ENCODE measurements at places on chromosomes 12 and 14.

GRCh38 chr12:33593753-33594152, 154.1 kb upstream of the SYT10 start:
- no peak for DNase-seq

DNA sequence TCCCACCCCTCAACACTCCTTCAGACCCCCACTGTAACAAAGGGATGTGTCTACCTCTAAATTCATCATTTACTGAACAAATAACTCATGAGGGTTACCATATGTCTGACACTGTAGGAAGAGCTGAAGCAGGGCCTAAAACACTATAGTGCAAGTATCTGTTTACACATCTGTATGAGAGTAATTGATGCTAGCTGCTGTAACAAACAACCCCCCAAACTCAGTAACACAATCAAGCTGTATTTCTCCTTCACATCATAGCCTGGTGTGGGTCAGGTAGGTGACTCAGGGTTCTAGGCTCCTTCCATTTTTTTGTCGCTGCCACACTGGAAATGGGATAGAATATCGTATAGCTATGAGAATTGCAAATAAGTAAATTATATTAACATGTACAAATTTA, 65.0 kb downstream of the KICS2 start:
- no peak for DNase-seq

GRCh38 chr12:11976005-11976404, 94.7 kb upstream of the BCL2L14 start:
- no peak for DNase-seq

- DNase-seq: no peak
These were observed 216.3 kb upstream of the FLRT2 start for GRCh38 chr14:85313560-85314207.

DNA sequence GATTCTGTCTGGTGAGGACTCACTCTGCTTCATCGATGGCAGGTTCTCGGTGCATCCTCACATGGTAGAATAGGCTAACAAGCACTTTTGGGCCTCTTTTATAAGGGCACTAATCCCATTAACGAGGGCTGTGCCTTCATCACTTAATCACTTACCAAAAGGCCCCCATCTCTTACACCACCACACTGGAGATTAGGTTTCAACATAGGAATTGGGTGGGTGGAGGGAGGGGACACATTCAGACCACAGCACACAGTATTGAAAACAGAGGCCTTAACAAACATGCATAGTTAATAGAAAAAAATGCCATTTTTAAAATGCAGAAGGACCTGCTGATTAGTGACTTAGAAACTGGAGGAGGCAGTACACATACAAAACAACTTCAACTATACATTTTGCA, 61.6 kb downstream of the SPPL3 start:
- no peak for DNase-seq

GRCh38 chr12:64160711-64161060, 61.4 kb downstream of the KICS2 start:
- no peak for DNase-seq

DNA sequence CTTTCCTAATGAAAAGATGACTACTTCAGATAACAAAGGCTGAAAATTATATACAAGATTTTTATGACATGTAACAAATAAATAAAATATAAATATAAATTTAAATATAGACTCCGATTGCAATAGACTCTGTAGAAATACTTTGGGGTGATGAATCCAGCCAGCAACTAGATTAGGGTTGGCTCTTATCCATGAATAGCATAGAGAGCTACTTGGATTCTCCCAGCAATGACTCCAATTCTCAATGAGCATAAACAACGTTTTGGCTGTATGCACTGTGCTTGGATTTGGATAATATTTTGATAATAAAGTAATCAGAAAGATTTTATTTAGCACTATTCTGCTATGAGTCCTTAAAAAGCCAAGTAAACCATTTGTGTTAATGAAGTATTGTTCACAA, 58.0 kb upstream of the LRFN5 start:
- no peak for DNase-seq

- no peak for DNase-seq
These were observed 15.7 kb downstream of the ACTR6 start for GRCh38 chr12:100216337-100216736.

DNA sequence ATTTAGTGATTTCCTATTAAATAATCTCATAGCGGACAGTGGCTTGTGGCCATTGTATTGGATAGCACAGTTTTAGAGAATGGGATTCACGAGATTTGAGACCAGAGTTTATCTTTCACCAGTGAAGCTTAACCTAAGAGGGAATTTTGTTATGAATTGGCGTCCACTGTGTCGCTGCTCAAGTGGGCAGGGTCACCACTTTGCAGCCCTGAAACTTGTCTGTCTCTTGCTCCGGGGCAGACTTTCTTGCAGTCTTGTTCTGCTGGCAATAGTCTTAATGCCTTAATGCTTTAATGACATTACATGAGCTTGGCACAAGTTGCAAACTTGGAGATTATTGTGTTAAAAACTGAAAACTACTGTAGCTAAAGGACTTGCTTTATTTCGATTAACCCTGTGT, 72.8 kb upstream of the PPM1H start:
- no peak for DNase-seq

- no peak for DNase-seq
These were observed 244.2 kb downstream of the SOX5 start for GRCh38 chr12:23704992-23705943.

- no peak for DNase-seq
These were observed 11.2 kb upstream of the DYNC1H1 start for GRCh38 chr14:101953151-101953550.

- no peak for DNase-seq
These were observed 12.5 kb upstream of the KRT82 start for GRCh38 chr12:52418576-52419110.

DNA sequence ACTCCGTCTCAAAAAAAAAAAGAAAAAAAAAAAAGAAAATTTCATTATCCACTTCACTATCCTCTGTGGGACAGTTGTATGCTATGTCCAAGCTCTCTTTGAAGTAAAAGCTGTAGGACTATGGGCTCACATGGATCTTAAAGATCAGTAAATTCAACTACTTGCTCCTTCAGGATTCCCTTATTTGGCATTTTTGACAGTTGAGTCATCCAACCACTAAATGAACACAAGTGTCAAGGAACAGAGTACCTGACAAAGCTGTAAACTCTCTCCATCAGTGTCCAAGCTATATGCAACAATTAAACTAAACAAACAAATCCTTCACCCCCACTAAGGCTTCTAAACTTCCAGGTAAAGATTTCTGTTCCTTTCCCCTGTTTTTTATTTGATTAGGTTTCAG, 177.0 kb downstream of the CEP128 start:
- no peak for DNase-seq

GRCh38 chr12:42761086-42761485, 171.5 kb upstream of the PRICKLE1 start:
- no peak for DNase-seq

- DNase-seq: no peak
These were observed 17.7 kb upstream of the TEAD4 start for GRCh38 chr12:2941524-2941923.

DNA sequence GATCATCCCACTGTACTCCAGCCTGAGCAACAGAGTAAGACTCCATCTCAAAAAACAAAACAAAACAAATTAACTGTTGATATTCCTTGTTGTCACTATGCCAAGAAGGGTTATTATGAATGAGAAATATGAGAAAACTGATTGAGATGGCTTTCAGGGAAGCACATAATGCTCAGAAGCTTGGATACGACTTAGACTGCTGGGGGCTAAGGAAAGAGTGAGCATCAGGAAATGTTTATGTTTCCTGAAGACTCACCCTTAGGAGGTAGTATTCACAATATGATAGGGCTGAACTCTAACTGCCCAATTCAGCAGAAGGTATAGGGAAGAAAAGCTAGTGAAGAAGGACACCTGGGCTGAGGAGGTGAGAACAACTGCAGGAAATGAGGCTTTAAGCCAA, 6.3 kb downstream of the STYK1 start:
- DNase-seq: no peak

DNA sequence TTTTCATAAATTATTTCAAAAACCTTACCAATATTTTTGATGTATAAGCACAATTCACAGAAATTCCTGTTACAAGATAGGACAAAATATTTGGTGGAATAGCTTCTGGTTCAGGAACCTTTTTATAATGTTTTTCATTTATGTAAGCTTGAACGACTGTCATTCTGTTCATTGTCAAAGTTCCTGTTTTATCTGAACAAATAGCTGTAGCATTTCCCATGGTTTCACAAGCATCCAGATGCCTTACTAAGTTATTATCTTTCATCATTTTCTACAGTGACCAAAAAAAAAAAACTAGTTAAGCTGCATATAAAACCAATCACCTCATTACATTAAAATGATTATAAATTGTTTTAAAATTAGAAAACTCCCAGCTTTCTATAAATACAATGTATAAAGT, 87.1 kb downstream of the ATP2B1 start:
- DNase-seq: no peak
